ENCODE measurements at places on chromosomes 13 and 19.
A peak's percentile ranks its signal among the peaks of the same experiment; 100 is the strongest.

- DNase-seq, result no peak
Measured at GRCh38 chr13:50401049-50401505, 385.8 kb downstream of the KCNRG start.

DNA sequence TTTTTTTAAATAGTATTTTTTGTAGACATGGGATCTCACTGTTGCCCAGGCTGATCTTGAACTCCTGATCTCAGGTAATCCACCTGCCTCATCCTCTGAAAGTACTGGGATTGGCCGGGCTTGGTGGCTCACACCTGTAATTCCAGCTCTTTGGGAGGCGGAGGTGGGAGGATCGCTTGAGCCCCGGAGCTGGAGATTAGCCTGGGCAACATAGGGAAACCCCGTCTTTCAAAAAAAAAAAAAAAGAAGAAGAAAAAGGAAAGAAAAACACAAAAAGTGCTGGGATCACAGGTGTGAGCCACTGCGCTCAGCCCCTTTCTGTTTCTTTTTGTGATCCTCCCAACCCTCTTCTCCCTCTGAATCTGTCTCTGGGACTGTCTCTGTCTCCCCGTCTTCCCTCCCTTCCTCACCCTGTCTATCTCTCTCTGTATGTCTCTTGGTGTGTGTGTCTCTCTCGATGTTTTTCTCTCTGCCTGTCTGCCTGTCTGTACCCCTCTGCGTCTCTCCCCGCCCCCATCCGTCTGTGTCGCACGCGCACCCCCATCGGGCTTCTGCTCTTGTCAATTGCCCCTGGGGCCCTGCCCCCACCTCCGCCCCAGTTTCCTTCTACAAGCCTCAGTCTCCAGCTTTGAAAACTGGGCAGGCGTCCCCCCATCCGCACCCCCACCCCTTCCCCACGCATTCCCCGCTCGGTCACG lies 540 bp upstream of the ZFP36 start:
- DNase-seq, result peak; percentile 75

- no peak for DNase-seq
Measured at GRCh38 chr13:82847595-82847994, 1034.7 kb downstream of the SLITRK1 start.

DNA sequence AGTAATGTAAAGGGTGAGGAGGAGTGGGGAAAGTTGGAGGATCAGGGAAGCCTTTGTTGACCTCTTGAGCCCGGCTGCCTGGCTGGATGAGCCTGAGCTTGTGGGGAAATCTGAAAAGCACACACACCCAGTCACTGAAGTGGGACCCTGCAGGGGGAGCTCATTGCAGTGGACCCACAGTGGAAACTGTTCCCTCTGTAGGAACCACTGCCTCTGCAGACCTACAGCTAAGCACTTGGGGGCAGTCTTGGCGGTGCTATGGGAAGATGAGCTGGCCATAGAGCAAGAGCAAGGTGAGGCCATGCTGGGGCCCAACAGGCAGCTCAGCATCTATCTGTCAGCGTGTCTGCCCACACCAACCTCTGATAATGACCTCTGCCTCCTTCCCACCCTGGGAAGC lies 294.8 kb downstream of the TSHZ3 start:
- DNase-seq, result no peak

DNA sequence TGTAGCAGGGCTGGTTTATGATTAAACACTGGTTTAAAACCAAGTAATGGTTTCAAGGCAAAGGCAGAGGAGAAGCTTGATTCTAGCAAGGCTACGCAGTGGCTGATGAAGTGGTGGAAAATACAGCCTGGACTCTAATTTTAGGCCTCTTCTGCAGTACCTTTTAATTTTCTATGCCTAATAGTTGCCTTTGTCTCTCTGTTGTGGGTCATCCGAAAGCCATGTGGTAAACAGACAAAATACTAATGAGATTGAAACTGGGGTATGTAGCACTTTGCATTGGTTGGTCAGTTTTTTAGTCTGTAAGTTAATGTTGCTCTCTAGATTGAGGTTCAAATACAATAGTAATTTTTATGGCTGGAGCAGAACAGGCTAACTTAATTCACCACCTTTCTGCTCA lies 3.3 kb downstream of the LMO7 start:
- DNase-seq, result no peak

DNA sequence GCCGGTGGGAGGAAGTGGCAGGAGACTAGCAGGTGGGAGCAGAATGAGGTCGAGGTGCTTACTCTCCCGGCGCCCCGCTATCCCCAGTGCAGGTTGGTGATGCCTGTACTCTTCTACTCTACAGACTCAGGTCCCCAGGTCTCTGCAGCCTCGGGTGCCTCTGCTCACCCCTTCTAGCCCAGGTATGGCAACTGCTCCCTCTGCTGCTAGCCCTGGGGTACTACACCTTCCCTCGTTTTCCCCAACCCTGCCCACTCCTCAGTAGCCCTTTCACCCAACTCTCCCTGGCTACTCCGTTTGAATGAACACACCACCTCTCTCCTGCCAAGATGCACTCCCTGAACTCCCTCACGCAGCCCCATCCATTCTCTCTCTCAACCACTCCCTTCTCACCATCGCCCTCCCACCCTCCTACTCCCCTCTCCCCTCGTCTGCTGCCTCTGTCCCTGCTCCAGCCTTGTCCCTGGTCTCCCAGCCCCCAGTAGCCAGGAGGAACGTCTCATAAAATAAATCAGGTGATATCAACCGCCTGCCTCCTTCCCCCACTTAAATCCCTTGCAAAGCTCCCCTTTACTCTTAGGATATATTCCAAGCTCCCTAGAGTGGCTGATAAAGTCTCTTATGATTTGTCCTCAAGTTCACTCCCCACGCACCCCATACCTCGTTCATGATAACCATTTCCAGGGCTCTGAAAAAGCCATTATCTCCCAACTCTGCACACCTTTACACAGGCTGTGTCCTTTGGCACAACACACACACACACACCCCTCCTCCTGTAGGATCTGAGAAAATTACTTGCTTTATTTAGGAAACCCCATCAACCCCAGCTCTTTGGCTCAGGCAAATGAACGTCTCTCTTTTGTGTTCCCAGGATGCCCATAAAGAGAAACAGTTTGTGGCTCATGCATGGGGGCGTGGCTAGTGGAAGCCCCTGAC lies 8.2 kb upstream of the MEIS3 start:
- peak; percentile 41 for DNase-seq

DNA sequence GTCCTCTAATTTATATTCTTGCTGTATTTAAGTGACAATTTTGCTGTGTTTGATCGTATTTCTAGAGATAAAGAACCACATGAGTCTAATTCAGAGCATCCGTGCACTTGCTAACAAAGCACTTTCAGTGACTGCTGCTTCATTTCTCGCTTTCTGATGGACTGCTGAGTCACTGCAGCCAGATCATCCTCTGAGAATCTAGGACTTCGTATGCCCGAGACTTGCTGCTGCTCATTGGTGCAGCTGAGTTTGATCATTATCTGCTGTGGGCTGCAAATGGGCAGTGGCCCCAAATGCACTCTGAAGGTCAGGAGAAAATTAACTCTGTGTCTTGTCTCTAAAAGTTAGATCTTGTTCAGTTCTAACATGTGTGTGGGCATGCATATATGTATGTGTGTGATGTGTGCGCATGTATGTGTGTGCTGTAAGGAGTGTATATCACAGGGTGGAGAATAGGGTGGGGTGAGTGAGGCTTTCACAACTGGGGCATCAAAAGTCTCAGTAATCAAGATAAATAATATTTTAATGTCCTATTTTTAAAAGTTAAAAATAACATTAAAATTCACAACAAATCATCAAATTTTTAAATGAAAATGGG lies 342.6 kb downstream of the MTUS2 start:
- DNase-seq, result no peak

- DNase-seq, result no peak
Measured at GRCh38 chr13:50428183-50428877, 413.1 kb downstream of the KCNRG start.

- DNase-seq, result no peak
Measured at GRCh38 chr13:105569816-105570215, 965.6 kb downstream of the EFNB2 start.

GRCh38 chr19:38252941-38253691 lies 3.1 kb downstream of the PPP1R14A start:
- no peak for DNase-seq

GRCh38 chr13:75687150-75687763 lies 51.1 kb downstream of the LMO7 start:
- no peak for DNase-seq

DNA sequence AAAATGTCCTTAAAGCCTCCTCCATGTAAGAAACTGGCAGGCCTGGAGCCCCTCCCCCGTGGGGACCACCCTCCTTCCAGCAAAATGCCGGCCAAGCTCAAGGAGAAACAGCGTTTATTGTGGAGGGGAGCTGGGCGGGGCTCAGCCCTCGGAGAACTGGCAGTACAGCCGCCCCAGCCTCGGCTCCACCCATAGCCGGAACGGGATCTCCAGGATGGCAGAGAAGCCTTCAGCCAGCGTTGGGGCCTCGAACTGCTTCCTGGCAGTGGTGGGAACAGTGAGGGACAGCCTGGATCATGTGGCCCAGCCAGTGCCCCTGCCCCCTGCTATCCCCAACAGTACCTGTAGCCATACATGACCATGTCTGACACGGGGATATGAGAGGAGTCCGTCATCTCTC lies 6.3 kb downstream of the PNKP start:
- DNase-seq, result no peak

- no peak for DNase-seq
Measured at GRCh38 chr19:56161534-56161933, 14.3 kb upstream of the GALP start.

GRCh38 chr13:26485786-26486185 lies 71.7 kb upstream of the WASF3 start:
- no peak for DNase-seq

DNA sequence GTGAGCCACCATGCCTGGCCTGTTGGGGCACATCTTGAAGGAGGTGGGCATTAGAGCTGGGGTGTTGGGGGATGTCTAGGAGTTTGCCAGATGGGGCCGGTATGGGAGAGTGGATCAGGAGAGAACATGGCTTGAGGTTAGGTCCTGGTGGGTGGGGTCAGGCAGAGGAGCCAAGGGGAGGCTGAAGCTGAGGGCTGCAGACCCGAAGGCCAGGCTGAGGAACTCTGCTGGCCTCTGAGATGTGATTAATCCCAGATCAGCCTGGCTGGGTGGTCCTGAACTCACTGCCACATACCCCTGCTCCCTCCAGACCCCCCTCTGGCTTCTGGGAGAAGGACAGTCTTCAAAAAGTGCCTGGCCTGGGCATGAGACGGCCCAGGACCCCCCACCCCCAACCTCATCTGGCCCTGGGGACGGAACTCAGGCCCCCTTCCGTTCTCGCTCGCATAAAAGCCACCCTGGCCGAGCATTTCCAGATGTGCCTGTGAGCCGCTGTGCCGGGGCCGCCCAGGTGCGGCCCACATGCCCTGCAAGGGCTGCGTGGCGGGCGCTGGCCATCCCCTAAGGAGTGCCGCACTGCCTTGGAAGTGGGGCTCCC lies 2.7 kb downstream of the FSTL3 start:
- no peak for DNase-seq

Data from stimulated activated CD4-positive, alpha-beta T cell treated with anti-CD3 and anti-CD28 coated beads, TNF-alpha, amount 100 ng/mL, for 1 hour (primary cell).